Sigmoid colon (tissue), 7 donors: ENCODE measurements at places on chromosomes 5 and 9. TPM values are rescaled to one million over a fixed set of nuclear protein-coding genes. Genes with fewer than 3 reads are reported as not detected.

ADRB2 gene
- not detected for polyA plus RNA-seq

PCDHA9 gene
- not detected for polyA plus RNA-seq

PCDHGA4 gene
- not detected for polyA plus RNA-seq

C9 gene
- polyA plus RNA-seq = not detected

PTGDS gene
- 8.3 TPM for polyA plus RNA-seq

RNF130 gene
- polyA plus RNA-seq = 34.3 TPM

NIM1K gene
- polyA plus RNA-seq = not detected
